Esophagus mucosa (tissue), 1 donor: ENCODE measurements at places on chromosomes 2 and 18.

GRCh38 chr2:234429265-234429664, 67.6 kb downstream of the ARL4C start:
- no peak for ATAC-seq

- no peak for ATAC-seq
Measured at GRCh38 chr2:182366628-182367027, 60.2 kb downstream of the PDE1A start.

GRCh38 chr2:196711625-196712024, 72.1 kb downstream of the CCDC150 start:
- no peak for ATAC-seq

GRCh38 chr2:11389052-11389420, 44.6 kb upstream of the ROCK2 start:
- no peak for ATAC-seq

DNA sequence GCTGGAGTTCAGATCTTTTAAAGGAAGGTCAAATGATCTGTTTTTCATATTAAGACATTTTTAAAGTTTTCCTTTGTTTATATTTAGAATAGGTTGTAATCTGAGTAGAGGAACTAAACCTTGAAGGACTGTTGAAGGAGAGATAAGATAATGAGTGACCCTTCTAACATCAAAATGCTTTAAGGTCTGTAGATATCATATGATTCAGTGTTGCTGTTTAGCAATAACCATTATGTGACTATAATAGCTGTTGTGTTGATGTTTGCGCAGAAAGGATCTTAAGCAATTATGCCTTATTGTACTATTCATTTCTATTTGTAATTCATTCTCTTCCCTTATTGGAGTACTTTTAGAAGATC, 60.0 kb downstream of the SLC16A14 start:
- ATAC-seq, result no peak

GRCh38 chr2:105567996-105568494, 169.2 kb upstream of the FHL2 start:
- ATAC-seq, result no peak

DNA sequence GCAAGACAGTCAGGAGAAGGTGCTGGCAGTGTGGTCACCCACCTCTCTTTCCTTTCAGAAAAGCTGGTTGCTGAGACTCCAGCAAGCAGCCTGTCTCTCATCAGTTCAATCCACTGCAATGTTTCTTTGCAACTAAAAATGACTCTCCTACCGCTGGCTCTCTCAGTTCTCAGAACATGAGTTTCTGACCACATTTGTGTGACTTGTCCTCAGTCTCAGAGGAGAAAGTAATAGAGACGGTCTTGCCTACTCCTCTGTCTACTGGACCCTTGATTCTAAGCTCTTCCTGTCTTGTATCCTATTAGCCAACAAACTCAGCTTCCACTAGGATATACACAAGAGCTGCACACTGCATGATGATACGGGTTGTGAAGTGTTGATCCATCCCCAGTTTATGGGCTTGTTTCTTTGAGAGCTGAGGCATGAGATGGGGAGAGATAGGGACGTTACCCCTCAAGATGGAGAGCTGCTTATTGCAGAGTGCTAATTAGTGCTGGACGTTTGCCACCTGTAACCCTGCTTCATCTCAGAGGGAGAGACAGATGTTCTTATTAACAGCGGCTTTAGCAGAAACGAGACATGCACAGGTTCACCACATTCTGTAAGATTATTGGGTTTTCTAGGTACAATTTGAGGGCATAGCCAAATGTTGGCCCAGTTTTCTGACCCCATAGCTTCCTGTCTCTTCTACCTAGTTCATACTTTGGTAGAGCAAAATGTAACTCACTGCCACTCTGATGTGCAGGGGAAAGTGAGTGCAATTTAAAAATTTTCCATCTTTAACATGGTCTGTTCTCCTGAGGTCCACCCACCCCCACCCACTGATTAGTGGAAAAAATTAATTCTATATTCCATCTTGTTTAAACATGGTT, 32.4 kb upstream of the YWHAQ start:
- ATAC-seq, result no peak

DNA sequence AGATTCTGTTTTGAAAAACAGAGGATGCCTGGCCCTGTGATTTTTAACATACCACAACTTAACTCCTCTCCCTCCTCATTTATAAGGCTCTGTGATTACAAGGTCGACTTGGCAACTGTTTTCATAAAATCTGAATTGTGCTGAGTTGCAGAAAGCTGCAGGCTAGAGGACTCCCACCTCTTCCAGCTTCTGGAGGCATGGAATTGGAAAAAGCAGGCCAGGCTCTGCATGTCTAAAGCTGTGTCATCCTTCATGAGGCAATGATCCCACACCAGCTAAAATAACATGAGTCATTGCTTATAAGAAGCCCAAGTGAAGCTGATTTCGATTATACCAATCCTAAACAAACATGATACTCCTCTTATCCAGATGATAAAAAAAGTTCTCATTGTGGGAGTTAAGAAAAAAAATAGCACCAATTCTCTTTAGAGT, 11.7 kb downstream of the ARHGAP28 start:
- peak; percentile 79 for ATAC-seq

DNA sequence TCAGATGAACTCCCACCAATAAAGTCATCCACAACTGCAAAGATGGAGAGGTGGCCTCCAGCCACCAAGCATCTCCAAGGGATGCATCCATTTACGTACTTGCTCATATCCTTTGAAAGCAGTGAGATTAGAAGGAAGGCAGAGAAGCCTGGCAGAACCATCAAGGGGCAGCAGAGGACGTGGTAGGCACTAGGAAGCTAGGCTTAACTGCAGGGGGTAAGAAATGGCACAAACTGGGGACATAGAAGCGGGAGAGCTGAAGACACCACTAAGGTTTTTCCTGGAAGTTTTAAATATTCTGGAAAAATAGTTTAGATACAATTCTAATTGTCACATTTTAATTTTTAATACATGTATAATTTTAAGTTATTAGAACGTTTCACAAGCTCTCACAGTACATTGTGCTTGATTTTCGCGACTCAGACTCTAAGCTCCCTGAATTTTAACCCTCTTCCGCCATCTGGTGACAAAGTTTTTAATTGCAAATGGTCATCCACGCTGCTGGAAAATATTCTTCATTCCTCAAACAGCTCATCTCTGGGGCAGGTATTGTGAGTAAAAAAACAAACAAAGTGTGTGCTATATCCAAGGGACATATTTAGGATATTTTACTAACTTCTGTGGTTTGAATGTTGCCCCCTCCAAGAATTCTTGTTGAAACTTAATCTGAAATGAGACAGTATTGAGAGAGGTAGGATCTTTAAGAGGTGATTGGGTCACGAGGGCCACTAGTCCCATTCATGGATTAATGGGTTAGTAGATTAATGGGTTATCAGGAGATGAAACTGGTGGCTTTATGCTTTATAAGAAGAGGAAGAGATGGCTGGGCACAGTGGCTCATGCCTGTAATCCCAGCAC, 1.6 kb upstream of the PSTPIP2 start:
- peak; percentile 19 for ATAC-seq

- ATAC-seq, result no peak
Measured at GRCh38 chr2:206040525-206040924, 45.4 kb downstream of the INO80D start.

DNA sequence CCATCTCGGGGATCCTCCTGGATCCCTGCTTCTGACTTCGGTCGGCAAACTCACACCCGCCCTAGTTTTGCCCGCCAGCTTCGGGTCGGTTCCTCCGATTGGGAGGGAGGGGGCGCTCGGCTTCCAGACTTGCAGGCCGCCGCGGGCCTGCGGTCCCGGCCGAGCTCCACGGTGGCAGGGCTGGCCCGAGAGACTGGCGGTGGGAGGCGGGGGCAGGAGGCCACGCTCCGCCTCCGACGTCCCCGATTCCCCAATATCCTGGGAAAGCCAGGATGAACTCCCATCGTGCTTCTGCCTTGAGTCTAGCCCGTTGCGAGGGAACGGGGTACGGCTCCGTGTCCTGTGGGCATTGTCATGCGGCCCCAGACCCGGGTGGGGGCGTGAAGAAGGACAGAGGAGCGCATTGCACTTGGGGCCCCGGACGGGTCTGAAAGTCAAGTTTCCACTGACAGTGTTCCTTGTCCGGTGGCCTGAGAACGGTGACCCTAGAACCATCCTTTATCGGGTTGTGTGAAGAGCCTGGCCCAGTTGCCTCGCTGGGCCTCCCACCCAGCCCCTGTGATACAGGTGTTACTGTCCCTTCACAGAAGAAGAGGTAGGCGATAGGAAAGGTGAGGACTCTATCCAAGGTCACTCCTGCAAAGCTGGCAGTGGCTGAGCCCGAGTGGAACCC, 2.4 kb upstream of the INHBB start:
- peak; percentile 67 for ATAC-seq

DNA sequence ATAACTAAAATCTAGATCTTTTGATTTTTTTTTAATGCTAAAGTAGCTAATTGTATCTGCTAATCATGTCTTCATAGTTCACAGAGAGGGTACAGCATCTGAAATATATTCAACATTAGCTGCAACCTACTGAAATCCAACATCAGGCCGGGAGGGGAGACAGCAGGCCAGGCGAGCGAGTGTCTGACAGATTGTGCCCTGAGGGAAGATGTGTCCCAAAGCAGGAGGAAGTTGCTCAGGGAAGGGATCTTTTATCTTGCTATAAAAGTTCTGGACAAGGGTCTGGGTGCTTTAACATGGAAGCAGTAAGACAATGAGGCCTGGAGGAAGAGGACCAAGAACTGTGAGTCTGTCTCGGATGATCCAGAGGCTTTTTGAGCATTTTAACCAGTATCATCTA, 274.1 kb downstream of the AFF3 start:
- no peak for ATAC-seq

DNA sequence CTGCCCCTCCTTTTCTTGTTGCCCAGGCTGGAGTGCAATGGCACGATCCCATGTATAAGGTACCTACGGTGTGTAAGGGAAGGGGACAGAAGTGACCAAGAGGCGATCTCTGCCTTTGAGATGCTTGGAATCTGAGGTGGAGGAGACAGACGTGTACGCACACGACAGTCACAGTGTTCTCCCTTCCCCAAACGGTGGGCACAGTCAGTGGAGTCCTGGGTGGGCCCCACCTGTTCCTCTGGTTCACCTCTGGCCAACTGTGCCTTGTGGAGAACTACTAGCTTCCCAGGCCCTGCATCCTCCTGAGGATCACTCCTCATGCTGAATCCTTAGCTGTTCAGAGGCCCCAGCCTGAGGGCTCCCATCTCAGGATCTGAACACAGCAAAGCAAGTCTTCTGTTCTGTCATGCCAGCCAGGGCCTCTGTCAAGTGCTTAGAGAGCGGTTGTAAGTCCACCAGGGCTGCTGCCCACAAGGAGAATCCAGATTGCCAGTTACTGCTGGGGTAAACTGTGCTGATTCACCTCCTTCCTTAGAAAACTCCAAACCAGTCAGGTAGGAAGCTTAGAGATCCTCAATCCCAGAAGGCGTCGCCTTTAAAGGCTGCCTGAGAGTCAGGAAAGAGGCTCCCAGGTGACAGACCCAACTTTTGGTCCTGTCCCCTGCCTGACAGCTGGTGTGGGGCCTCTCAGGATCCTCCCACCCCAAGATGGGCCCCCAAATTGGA, 1.6 kb downstream of the SLC35F6 start:
- ATAC-seq, result peak; percentile 34

- ATAC-seq, result no peak
Measured at GRCh38 chr2:23506531-23507266, 121.7 kb downstream of the KLHL29 start.

DNA sequence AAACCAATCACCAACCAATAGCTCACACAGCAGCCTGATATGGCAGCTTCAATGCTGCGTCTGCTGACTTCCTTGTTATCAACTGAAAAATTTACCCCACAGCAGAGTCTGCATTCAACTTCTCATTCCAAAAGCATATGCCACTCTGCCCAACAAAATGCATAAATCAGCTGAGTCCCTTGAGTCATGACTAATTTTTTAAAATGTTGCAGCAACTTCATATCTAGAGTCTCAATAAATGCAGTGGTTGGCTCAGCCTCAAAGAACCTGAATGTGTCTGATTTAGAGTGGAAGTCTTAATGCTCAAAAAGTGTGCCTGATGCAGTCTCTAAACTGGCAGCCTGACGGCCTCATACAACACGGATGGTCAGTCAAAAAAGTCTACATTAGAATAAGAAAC, 46.5 kb downstream of the FARSB start:
- ATAC-seq, result no peak

DNA sequence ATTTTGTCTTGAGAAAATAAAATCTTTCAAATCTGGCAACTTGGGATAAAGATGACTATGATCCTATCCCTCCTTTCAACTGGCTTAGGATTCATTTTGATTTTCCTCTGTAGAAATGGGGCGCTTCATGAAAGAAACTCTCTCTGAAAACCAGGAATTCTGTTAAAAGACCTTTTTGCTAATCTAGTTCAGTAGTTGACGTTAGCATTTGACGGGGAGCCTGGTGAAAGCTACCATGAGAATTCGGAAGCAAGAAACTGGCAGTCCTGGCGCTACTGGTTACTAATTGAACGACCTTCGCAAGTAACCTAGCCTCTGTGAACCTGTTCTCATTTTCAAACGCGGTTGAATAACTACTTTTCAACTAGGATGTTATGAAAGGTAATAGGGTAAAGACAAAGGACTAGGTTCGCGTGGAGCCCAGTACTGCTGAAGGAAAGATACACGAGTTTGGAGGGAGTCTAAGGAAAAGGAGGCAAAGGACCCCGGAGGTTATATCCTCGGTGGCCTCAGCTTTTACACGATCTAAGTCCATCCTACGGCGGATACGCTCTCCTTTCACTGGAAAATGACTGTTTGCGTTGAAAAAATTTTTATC, 604 bp upstream of the STK11IP start:
- peak; percentile 8 for ATAC-seq

- peak; percentile 37 for ATAC-seq
Measured at GRCh38 chr2:218895326-218895725, 14.7 kb downstream of the WNT10A start.

- ATAC-seq, result peak; percentile 79
Measured at GRCh38 chr2:46098621-46099062, 198.6 kb upstream of the EPAS1 start.

- ATAC-seq, result no peak
Measured at GRCh38 chr18:38019292-38019691, 453.7 kb upstream of the CELF4 start.

DNA sequence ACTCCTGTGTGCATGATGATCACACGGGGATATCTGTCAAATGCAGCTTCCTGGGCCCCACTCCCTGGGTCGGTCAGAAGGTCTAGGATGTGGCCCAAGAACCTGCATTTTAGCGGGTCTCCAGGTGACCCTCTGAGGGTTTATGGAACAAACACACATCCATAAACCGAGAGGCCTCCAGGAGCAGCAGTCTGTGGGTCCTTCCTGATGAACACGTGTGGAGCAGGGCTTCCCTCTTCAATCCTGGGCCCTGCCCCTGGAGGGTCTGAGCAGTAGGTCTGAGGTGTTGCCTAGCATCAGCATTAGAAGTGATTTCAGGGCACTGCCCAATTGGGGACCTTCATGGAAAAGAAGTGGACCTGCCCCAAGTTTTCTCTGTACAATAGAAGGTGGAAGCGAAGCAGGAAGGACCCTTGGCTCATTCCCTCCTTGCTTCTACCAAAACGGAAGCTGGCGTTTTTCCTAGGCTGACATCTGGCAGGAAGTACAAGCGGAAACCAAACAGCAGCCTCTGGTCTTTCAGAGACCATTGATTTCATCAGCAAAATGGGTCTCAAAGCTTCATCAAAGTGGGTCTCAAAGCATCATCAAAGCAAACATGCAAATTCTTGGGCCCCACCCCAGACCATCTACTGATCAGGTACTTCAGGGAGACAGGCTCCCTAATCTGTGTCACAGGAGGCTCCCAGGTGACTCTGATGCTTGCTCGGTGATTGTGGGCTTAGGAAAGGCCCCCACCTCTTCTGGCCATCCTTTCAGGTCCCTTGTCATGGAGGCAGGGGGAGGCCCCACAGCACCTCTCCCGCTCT, 30.7 kb downstream of the INO80C start:
- peak; percentile 14 for ATAC-seq

GRCh38 chr18:66621816-66622576, 18.1 kb upstream of the CDH19 start:
- ATAC-seq, result no peak

- ATAC-seq, result no peak
Measured at GRCh38 chr18:5214583-5215351, 17.7 kb upstream of the AKAIN1 start.
